ENCODE measurements at places on chromosomes 3 and 15.

DNA sequence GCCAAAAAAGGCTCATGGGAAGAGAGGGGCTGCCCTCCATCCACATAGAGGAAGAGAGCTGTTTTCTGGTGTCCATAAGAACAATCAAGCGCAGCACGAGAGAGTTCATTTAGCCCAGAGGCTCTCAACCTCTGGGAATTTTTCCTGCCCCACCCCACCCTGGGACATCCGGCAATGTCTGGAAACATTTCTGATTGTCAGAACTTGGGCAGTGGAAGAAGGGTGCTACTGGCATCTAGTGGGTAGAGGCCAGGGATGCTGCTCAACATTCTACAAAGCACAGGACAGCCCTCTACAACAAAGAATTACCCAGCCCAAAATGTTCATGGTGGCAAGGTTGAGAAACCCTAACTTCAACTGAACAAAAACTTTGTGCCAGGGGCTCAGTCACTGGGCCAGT is 92.9 kb downstream of the RAB11A start:
- no peak for DNase-seq
- H3K27me3 ChIP-seq, result no peaks in the 10 kb centered on the region
- no peaks in the 10 kb centered on the region for H3K36me3 ChIP-seq
- H3K27ac ChIP-seq, result no peak overlapping the region

GRCh38 chr3:172690936-172691335 is 19.9 kb downstream of the NCEH1 start:
- DNase-seq, result no peak
- H3K4me3 ChIP-seq, result no peak overlapping the region
- no peaks in the 10 kb centered on the region for H3K36me3 ChIP-seq
- no peak overlapping the region for H3K27ac ChIP-seq

DNA sequence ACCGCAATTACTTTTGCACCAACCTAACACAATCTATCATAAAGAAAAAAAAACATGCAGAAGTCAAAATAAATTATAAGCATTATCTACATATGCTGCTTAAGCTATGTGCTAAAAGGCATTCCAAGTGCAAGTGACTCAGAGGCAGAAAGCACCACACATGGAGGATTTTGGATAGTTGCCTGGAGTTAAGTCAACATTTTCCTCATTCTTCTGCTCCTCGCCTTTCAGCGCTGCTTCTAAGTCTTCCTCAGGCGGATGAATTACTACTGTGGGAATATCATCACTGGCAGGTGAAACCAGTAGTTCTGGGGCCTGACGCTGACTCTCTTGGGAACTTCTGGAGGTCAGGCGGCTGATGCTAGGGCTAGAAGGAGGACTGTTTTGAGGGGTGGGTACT is 53.1 kb downstream of the SLC4A7 start:
- no peaks in the 10 kb centered on the region for H3K4me1 ChIP-seq
- peaks cover 2% of the 10 kb centered on the region for H3K36me3 ChIP-seq
- no peak overlapping the region for H3K4me3 ChIP-seq
- DNase-seq, result no peak

DNA sequence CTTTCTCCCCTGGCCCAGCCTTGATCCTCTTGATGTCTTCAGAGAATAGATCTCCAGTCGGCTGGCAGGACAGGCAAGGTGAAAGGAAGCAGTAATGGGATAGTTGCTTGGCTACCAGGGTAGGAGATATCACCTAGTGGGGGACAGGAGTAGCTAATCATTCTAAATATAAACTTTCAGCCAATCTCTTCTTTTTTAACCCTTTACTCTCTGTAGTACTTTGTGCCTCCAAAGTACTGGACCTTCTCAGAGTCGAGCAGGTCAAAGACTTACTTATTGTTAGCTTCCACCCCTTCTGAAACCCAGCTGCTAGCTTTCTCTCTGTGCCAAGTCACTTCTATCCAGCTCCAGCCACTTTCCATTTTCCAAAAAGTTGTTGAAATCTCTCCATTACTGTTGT is 43.4 kb upstream of the FILIP1L start:
- H3K4me3 ChIP-seq, result no peak overlapping the region
- H3K27me3 ChIP-seq, result no peaks in the 10 kb centered on the region
- no peak overlapping the region for H3K27ac ChIP-seq
- no peak for DNase-seq
- peaks cover 3% of the 10 kb centered on the region for H3K4me1 ChIP-seq
- no peaks in the 10 kb centered on the region for H3K36me3 ChIP-seq

Data from right lobe of liver (tissue), 6 donors.